Activated CD4-positive, alpha-beta T cell treated with anti-CD3 and anti-CD28 coated beads for 4 hours (primary cell): ENCODE measurements at places on chromosomes 16 and 17.

- DNase-seq, result no peak
Observed at GRCh38 chr17:6797718-6798351, 21.8 kb downstream of the FBXO39 start.

DNA sequence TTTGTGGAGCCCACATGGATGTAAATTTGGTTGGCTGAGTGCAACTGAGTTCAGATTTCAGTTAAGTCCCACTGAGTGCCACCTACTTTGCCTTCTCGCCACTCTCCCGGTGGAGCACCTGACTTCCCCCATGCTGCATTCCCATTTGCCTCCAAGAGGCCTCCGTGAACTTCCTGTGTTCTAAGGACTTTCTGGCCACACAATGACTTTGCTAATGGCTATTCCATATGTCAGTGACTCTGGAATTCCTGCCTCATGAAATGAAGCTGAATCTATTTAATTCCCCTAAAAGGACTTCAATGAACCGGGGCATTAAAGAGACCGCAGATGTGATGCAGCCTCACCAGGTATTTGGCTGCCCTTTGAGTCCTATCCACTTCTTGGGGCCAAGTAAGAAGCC is 29.9 kb downstream of the ABCC12 start:
- DNase-seq, result no peak

DNA sequence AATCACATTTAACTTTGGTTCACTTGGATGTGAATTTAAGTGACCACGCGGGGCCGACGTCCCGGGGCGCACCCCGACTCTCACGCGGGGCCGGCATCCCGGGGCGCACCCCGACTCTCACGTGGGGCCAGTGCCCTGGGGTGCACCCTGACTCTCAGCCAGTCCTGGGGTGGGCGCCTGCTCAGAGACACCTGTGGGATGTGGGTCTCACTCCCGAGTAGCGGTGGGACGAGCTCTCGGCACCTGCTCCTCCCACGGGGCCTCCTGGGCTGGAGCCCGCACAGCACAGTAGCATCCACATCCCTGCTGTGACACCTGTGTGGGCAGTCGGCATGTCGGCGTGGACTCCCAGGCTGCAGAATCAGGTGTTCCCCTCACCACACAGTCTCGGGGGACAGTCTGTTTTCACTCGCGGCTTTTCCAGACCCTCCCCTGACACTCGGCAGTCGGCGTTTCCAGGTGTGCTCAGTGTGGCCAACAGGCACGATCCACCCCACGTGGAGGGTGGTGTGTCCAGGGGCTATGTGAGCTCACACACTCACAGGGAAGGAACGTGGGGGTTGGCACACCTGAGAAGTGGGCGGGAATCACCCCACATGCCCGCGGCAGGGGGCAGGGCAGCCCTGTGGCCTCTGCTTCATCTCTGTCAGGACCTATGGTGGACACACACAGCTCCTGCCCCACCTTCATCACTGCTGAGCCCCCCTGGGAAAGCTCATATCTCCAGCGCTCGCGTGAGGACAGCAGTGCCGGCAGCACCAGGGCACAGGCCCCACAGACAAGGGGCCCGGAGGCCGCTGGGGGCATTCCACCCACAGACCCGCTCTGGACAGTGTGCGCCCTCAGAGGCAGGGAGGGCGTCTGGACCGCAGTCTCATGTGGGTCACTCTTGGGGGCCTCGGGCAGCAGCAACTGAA is 51.8 kb downstream of the LMF1 start:
- DNase-seq, result no peak

DNA sequence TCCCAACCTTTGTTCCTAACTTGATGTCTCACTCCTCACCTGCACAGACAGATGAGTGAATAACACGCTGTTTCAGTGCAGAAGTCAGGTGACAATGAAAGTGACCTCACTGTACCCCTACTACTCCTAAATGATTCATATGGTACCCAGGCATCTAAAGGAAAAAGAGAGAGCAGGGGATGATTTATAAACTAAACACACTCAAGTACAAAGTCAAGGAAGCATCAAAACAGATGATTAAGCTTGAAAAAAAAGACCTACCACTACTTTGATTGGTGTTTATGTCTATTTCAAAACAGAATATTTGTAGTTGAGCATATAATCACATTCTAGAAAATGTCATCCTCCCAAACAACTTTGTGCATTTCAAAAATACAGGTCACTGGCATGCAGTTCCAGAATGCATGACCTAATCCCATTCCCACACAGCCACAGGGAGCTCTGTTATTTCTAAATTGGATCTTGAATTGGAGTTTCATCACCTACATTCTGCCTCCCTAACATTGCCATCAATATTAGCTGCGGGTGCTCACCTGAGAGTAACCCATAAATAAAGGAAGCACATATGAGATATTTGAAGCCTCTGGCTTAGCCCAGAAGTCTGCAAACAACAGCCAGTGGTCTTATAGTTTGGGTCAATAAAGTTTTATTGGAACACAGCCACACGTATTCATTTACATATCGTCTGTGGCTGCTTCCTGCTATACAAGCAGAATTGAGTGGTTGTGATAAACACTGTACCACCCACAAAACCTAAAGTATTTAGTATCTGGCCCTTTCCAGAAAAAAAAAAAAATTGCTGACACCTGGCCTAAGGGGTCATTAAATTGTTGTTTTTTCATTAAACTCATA is 14.0 kb downstream of the HS3ST3A1 start:
- no peak for DNase-seq

- no peak for DNase-seq
Observed at GRCh38 chr17:1919201-1919600, 89.4 kb downstream of the RPA1 start.

GRCh38 chr16:87177673-87178072 is 139.5 kb downstream of the C16orf95 start:
- no peak for DNase-seq

- DNase-seq, result no peak
Observed at GRCh38 chr16:28823291-28823872, 583 bp downstream of the ATXN2L start.

- no peak for DNase-seq
Observed at GRCh38 chr16:89095491-89095951, 1.9 kb downstream of the ACSF3 start.

GRCh38 chr17:511833-512251 is 159.2 kb upstream of the RPH3AL start:
- no peak for DNase-seq
